ENCODE measurements at places on chromosomes 5 and 9.
A peak's percentile ranks its signal among the peaks of the same experiment; 100 is the strongest.

GRCh38 chr5:168227973-168228615 is 63.4 kb upstream of the WWC1 start:
- peak; percentile 61 for DNase-seq

DNA sequence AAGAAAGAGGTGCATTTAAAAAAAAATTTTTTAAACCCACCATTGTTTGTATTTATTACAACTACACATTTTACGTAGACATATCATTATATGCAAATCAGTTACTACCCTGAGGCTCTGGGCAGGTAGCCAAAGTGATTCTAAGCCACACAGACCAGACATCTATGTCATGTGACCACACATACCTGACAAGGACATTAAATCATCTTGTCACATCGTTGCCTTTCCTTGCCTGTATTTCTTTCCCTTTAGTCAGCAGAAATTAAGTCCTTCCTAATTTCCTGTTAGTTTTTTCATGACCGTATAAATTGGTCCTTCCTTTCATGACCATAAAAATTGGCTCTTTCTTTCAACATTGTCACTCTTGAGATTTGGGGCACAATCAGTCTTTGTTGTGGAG is 134.2 kb upstream of the MARCHF11 start:
- no peak for DNase-seq

DNA sequence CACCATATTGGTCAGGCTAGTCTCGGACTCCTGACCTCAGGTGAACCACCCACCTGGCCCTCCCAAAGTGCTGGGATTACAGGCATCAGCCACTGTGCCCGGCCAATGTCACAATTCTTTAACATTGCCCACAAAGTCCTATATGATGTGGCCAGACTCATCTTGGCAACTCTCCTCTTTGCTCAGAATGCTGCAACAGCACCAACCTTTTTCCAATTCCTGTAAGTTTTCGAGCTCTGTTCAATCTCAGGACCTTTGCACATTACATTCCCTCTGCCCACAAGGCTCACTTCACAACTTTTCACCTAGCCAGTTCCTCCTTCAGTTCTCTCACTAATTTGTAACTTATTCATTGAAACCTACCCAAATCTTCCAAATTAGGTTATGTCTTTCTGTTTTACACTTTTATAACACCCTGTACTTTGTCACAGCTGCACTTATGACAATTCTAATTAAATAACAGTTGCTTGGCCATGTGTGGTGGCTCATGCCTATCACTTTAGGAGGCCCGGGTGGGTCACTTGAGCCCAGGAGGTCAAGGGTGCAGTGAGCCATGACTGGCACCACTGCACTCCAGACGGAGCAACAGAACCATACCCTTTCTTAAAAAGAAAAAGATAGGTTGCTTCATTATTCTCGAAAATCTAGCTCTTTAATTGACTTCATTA is 30.9 kb upstream of the GLDC start:
- DNase-seq, result no peak

- no peak for DNase-seq
These were observed 5.2 kb downstream of the DUSP1 start for GRCh38 chr5:172765766-172766286.

GRCh38 chr9:129381481-129381957 is 203.5 kb upstream of the IER5L start:
- DNase-seq, result no peak

- no peak for DNase-seq
These were observed 8.4 kb downstream of the CDK9 start for GRCh38 chr9:127794001-127794791.

DNA sequence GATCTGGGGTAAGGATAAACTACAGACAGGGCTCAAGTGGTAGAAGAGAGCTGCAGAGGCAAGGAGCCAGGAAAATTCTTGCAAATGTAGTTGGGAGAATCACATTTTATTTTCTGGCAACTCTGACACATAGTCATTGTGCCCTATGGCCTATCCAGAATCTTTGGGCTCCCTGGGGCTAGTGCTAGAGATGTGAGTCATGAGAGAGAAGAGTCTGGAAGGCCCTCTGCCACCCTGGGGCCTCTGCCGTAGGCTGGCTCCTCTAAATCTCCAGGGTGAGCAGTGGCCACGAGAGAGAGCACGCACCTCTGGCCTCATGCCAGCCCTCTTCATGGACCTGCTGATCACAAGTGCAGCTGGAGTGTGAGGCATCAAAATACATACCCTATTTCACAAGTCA is 74.3 kb upstream of the SSBP2 start:
- DNase-seq, result peak; percentile 71

DNA sequence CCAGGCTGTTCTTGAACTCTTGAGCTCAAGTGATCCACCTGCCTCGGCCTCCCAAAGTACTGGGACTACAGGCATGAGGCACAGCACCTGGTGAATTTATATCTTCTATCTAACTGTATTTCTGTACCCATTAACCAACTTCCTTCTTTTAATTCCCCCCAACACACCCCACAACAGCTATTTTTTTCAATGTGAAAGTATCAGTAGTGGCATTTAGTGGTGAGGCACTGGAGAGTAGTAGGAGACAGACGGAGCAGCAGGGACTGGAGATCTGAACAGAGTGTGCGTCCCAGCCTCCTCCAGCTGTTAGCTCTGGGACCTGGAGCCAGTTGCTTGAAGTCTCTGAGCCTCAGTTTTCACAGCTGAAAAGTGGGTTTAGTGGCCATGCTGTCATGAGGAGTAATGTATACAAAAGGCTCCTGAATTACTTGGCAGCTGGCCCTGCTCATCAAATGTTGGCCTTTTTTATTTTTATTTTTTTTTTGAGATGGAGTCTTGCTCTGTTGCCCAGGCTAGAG is 11.0 kb upstream of the EEIG1 start:
- DNase-seq, result no peak

DNA sequence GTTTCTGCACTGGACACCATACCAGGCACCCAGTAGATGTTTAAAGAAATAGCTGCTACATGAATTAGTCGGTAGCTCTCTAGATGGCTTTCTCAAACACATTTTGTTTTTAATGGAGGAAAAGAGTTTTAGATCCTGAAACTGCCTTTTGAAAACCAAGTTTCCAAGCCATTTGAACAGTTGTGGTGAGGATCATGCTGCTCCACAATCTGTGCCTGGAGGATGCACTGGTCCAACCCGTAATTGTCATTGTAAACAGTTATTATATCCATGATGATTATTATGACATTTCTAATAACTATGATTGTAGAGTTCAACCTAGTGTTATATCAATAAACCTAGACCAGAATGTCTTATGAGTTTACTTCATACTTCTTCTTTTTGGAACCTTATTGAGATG is 35.9 kb upstream of the ZFAND5 start:
- DNase-seq, result no peak

- no peak for DNase-seq
These were observed 53.8 kb downstream of the NR2F1 start for GRCh38 chr5:93636837-93637236.

GRCh38 chr9:87944682-87945081 is 26.9 kb downstream of the SPATA31C1 start:
- no peak for DNase-seq

GRCh38 chr5:131262953-131263541 is 806 bp upstream of the CDC42SE2 start:
- DNase-seq, result no peak

- no peak for DNase-seq
These were observed 196.2 kb downstream of the DEPDC1B start for GRCh38 chr5:60503771-60504170.

DNA sequence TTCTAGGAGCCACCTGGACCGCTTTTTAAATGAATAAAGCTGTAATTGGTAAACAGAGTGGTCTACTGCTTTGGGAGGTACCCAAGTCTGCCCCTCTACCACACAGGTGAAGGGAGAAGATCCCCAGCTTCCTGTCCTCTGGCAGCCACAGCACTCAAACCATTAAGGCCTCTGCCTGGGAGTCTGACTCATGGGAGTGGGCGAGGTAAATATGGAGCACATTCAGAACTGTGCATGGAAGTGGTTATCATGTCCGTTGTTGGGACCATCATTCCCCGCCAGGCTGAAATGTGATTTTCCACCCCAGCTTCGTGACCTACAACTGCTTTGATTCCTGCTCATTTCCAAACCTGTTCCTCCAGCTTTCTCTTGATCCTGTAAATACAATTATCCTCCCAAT is 59.5 kb upstream of the ALDH1B1 start:
- DNase-seq, result no peak

DNA sequence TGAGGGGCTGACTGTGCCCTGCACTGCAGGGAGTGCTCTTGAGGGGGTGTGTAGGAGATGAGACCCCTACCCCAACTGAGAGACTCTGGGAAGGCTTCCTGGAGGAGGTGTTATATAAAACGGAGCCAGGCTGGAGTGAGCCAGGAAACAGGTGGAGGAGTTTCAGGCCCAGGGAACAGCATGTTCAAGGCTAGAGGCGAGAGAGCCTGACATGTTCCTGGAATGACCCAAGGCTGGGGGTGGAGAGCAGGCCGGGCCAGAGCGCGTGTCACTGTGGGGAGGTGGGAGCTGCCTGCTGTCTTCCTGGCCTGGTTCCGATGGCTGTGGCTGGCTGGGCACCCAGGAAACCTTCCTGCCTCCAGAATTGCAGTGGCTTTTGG is 48.7 kb downstream of the RXRA start:
- peak; percentile 32 for DNase-seq

GRCh38 chr9:4923580-4924544 is 61.2 kb upstream of the JAK2 start:
- DNase-seq, result peak; percentile 20

- DNase-seq, result no peak
These were observed 320.4 kb downstream of the DRD1 start for GRCh38 chr5:175123542-175123941.

- no peak for DNase-seq
These were observed 7.0 kb downstream of the DOLK start for GRCh38 chr9:128940271-128940921.

DNA sequence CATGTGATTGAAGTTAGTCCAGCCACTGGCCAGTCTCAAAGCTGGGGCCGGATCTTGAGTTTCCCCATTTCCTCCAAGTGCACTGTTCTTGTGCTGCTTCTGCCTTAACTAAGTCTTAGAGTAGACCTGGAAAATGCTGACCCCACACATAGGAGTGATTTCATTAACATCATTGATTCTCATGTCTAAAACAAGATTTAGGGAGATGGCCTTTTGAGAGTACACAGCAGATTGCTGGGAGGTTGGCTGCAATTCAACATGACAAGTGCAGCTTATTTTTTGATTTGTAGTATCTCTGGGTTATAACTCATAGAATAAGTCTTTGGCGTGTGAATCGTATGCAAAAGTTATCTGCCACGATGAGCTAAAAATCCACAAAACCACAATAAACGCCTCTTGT is 131.0 kb downstream of the CMYA5 start:
- DNase-seq, result no peak
